ENCODE measurements at places on chromosomes 1 and 21. TPM values are rescaled to one million over a fixed set of nuclear protein-coding genes. Genes with fewer than 3 reads are reported as not detected.

DNA sequence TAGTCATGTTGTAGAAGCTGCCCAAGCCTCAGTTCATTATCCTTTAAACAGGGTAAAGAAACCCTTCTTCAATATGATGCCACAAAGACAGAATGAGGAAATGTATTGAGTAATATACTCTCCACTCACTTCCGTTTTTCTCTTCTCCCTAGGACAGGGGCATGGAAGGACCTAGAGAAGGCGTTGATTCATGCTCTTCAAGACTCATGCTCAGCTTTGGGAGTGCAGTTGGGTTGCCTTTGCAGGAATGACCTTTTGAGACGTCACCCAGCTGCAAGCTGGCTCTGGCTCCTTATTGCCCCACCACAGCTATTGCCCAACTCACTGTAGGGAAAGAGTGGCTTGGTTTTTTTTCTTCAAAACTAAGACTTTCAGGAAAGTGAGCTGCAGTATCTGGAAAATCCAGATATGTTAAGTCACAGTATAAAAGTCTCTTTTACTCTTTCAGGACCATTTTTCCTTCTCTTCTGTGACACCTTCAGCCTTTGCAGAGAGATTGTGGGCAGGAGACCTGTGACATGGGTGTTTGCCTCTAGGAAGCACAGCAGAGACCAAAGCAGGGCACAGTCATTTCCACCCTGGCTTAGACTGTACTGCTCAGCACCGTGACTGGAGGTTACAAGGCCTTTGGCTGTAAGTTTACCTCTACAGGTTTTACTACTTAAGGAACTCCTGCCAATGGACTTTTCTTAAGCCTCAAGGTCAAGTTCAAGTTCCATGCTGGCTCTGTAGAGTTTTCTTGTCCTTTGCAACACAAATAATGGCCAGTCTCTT, 39.5 kb downstream of the XCL2 start:
- no peak for DNase-seq

DNA sequence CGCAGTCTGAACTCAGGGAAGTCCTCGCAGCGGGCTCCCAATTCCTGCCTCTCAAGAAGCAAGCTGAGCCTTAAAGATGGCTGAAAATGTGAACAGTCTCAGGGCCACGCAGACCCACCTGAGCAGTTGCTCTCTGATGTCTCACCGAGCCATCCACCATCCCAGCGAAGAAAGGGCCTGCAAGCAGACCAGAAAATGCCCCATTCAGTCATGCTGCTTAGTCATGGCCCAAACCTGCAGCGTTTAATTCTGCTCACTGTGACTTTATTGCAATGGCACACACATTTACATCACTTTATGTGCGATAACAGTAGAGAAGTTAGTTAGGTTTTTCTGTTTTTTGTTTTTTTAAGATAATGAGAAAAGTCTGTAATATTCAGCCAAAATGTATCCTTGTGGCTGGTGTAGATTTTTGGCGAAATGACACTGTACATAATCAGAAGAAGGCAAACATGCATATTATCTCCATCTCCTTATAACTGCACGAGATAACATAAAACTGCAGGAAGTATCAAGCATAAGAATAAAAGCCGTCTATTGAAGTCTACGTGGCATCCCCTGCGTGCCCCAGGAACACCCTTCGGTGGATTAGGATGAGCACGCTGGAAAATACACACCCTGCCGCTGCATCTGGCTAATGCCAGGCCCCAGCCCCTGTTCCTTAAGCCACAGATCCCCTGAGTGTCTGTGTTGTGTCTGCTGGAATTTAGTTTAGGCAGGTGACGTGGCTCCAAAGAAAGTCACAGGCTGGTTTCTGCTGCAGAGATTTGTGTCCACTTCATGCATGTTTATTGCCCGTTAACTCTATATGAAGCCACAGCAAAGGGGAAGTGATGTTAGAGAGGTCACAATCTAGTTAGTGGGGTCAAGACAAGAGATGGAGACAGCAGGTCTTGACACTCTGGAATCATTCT, 119.8 kb upstream of the IRF2BP2 start:
- DNase-seq = no peak

DNA sequence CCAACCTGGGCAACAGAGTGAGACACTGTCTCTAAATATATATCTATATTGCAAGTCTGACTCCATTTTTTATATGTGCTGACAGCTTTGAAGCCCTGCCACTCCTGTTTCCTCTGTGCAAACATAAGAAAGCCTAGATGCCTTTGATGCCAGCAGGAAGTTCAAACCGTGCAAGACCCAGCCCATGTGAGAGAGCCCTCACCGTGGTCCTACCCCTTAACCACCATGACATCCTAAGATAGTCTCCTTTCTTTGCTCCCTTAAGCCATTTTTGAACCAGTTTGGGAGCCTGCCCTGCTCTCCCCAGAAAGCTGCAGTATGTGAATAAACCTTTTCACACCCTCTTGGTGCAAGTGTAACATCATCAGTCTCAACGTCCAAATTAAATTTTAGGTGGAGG, 3.7 kb upstream of the DIPK1A start:
- no peak for DNase-seq

DNA sequence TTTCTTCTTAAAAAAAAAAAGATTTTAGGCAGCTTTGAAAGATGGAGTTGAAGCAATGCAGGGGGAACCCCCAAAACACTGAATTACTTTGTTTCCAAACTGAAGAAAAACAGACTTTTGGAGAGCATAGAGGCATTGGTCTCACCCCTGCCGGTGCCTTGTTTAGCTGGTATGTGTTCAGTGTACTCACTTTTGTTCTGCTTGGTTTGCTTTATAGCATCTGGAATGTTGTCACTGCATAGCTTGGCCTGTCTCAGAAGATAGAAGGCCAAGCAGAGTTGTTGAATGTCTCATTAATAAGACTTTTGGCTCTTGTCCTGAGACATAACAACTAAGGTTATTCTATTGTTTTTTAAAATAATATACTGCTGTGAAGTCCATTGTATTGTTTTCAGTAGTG, 6.9 kb downstream of the THRAP3 start:
- no peak for DNase-seq

GRCh38 chr1:87647430-87648177, 318.9 kb downstream of the LMO4 start:
- no peak for DNase-seq

Gene SLC9C2
- total RNA-seq = not detected

Gene C1orf87
- total RNA-seq = 0.20 TPM

Gene LORICRIN
- 39.6 TPM for total RNA-seq

Gene PPIAL4G
- total RNA-seq = under 0.01 TPM

Gene NOTCH2NLA
- 122 TPM for total RNA-seq
